ENCODE measurements at places on chromosomes 6 and 20.

DNA sequence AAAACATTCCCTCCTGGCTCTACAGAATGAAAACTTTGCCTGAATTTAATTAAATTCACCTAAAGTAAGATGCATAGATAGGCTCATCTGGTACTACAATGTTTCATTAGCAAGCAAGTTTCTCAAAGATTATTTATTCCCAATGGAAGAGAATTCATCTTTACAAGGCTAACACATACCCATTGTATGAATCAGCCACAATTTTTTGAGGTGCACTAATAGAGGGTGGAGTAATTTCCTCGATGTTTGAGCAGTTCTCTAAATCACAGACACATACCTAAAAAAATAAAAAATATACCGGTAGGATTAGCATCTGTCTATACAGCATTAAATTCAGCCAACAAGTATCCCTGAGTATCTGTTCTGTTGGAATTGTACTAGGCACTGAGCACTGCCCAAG lies 32.7 kb downstream of the ROS1 start:
- no peak for DNase-seq

- no peak for DNase-seq
These were observed 41.8 kb upstream of the LAMA4 start for GRCh38 chr6:112296122-112296521.

DNA sequence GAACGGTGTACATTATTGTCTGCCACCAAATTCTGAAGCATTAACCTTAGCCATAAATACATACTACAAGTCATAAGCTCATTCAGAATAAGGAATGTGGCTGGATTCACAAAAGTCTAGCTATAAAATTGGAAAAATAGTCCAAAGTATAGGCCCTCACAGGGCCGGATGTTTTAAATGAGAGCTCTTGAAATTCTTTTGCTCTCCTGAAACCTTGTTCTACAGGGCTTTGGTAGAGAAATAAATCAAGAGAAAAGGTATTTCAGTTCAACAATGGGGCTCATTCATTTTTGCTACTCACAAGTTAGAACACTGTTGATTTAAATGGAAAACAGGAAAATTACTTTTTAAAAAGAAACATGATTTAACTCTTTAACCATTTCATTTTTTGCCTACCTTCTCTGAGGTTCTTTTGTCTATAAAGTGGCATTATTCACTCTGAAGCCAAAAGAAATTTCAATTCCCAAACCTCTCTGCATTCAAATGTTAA lies 58.0 kb downstream of the PREP start:
- no peak for DNase-seq

DNA sequence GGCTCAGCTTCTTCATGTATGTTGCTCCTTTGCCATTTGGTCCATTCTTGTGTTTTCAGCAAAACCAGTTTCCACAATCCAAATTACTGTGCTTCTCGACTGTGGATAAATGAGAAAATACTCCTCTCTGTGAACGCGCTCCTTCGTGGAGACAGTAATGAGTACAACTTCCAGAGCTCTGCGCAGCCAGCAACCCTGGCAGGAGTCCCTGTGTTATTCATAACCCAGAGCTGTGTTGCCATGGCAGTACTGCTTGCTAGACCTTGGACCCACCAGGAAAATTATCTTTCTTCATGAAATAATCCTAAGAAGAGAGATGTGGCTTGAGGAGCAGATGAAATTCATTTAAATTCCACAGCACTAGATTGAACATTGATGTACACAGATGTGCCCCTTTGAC lies 73.7 kb downstream of the SLC22A3 start:
- DNase-seq: no peak

DNA sequence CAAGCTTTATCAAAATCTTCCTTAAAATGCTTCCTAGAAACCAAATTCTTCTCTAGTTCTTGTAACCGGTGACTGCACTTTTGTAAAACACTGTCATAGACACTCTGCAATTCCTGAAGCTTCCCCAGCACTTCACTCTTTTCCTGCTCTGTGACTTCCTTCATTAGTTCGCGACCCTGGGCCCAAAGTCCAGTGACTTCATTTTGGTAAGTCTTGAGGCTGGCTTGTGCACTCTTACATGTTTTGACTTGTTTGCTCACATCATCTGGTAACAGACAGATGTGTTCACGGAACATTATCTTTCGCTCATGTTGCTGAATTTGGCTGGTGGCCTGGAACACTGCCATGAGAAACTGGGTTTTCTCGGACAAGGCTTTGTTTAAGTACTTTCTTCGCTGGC lies 306.2 kb downstream of the SYNE1 start:
- DNase-seq: no peak

GRCh38 chr6:110352563-110353262 lies 5.4 kb downstream of the METTL24 start:
- no peak for DNase-seq

GRCh38 chr6:139336488-139336887 lies 38.0 kb downstream of the CITED2 start:
- no peak for DNase-seq

GRCh38 chr20:5234158-5234557 lies 82.6 kb downstream of the PROKR2 start:
- DNase-seq: no peak

DNA sequence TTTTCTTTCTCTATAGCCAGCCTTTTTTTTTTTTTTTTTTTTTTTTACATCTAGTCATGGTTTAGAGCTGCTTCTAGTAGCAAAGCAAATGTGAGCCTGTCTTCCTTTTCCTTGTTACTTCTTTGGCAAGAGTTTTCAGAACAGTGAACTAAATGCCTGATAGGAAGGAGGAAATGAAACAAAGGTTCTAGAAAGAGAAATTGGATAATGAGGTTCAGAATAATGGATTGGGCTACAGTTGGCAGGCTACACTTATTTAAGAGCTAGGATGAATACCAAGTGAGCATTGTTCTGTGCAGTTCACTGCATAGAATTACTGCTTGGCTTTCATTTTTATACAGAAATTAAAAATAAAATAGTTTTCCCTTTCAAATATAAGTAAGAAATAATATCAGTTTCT lies 78.6 kb downstream of the HIVEP1 start:
- DNase-seq: no peak
